Hair follicle dermal papilla cell (primary cell): ENCODE measurements at places on chromosomes 12 and 14. TPM values are rescaled to one million over a fixed set of nuclear protein-coding genes. Genes with fewer than 3 reads are reported as not detected.

MYL2 gene
- not detected in 2 replicates for total RNA-seq

TNFRSF1A gene
- total RNA-seq = 214 and 306 TPM in 2 replicates

OR6C2 gene
- total RNA-seq = not detected in 2 replicates

RHOJ gene
- 0.32 and 1.8 TPM in 2 replicates for total RNA-seq

KERA gene
- total RNA-seq = not detected in 2 replicates

BCAT1 gene
- 15.6 and 20.0 TPM in 2 replicates for total RNA-seq

LUM gene
- total RNA-seq = 1,443 and 1,565 TPM in 2 replicates

TSPAN19 gene
- not detected in 2 replicates for total RNA-seq

RTL1 gene
- total RNA-seq = not detected in 2 replicates

SERPINA5 gene
- total RNA-seq = not detected in 2 replicates

PUS7L gene
- total RNA-seq = 20.9 and 26.9 TPM in 2 replicates

OAS1 gene
- total RNA-seq = 10.6 and 16.9 TPM in 2 replicates

HELB gene
- 4.0 and 5.8 TPM in 2 replicates for total RNA-seq

KRT6C gene
- total RNA-seq = not detected in 2 replicates

PIWIL1 gene
- total RNA-seq = not detected in 2 replicates

CMA1 gene
- total RNA-seq = not detected in 2 replicates

GOLGA3 gene
- total RNA-seq = 162 and 179 TPM in 2 replicates

TRIM9 gene
- 0.97 and 1.8 TPM in 2 replicates for total RNA-seq

IFI27L1 gene
- 9.7 and 16.2 TPM in 2 replicates for total RNA-seq

OAS3 gene
- 10.7 and 30.5 TPM in 2 replicates for total RNA-seq

CSAD gene
- 13.2 and 14.1 TPM in 2 replicates for total RNA-seq

EPS8 gene
- total RNA-seq = 47.2 and 63.9 TPM in 2 replicates

CARMIL3 gene
- total RNA-seq = under 0.01 TPM in 1 of 2 replicates, not detected in the other

LRTM2 gene
- not detected in 2 replicates for total RNA-seq

DBX2 gene
- 0.12 TPM in 1 of 2 replicates, not detected in the other for total RNA-seq

PLEKHD1 gene
- under 0.01 and 0.24 TPM in 2 replicates for total RNA-seq

FSCB gene
- not detected in 2 replicates for total RNA-seq

NKX2-1 gene
- not detected in 2 replicates for total RNA-seq

TAS2R46 gene
- 2.2 and 6.8 TPM in 2 replicates for total RNA-seq

GALNT4 gene
- 12.1 and 13.8 TPM in 2 replicates for total RNA-seq

TAS2R42 gene
- total RNA-seq = not detected in 2 replicates

NRIP2 gene
- total RNA-seq = under 0.01 TPM in 1 of 2 replicates, not detected in the other

FUT8 gene
- 160 and 226 TPM in 2 replicates for total RNA-seq
